Mesothelial cell of epicardium (in vitro differentiated cells): ENCODE measurements at places on chromosomes 1 and 21. TPM values are rescaled to one million over a fixed set of nuclear protein-coding genes. Genes with fewer than 3 reads are reported as not detected.

LEFTY1 gene
- 1.6 to 1.7 TPM (median 1.6 TPM) in 3 replicates for total RNA-seq

PGLYRP4 gene
- 0.11 TPM in 1 of 3 replicates, not detected in the others for total RNA-seq

LCE3B gene
- not detected in 3 replicates for total RNA-seq

OR2M3 gene
- not detected in 3 replicates for total RNA-seq

- no peak for DNase-seq
Measured at GRCh38 chr1:53280496-53280895, 42.2 kb upstream of the MAGOH start.

DNA sequence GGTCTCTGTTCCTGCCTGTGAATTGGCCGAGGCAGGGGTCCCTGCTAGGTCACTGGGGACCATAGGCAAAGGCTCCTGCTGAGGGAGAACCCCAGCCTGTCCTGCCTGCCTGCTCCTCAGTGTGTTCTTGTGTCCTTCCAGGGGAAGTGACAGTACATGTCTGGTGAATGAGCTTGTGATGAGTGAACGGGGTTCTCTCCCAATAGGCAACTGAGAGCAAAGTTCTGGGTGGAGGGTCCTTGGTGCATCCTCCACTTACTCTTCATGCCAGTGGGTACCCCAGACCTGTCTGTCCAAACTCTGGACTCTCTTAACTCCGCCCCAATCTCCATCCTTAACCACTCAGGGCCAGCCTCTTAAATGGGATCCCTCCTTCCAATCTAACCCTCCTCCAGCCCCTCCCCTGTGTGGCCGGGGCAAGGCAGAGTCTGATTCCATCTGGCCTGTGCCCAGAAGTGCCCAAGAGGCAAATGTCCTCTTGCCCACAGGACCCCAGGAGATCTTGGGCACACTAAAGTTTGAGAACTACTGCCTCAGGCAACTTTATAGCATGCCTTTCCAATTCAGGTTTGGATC is 2.0 kb downstream of the XKR8 start:
- no peak for DNase-seq

DNA sequence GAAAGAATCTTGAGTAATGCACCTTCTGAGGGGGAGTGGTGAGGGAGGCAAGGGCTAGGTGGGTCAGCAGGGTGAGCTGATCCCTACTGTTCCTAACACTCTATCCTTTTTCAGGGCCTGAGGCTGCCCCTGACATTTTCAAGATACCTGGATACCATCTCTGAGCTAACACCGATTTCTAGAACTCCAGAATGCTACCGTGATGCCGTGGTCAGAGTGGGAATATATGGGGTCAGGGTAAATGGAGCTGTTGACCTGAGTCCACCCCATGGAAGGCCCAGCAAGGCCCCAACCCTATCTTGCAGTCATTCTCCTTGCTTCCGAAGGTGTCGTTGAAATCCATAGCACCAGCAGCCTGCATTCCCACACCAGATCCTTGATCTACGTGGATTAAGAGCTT is 18.0 kb upstream of the PTPRF start:
- DNase-seq, result no peak

- DNase-seq, result no peak
Measured at GRCh38 chr1:147072482-147073432, 99.5 kb downstream of the PRKAB2 start.

GRCh38 chr1:214720561-214720960 is 117.6 kb downstream of the CENPF start:
- DNase-seq, result no peak

DNA sequence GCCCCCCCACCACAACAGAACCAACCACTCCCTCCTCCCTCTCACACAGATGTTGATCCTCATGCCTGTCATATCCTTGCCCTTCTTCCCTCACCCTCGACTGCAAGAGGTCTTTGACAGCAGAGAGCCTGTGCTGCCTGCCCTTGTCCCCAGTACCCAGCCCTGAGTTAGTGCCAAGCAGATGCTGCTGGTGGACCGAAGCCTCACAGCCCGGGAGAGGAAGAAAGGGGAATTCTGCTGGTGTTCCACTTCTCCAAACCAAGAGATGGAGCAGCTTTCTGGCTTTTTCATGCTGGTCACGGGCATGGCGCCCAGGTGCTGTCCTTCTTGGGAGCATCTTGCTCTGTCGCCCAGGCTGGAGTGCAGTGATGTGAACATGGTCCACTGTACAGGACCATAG is 69.1 kb downstream of the SLC66A1 start:
- DNase-seq, result no peak
